ENCODE measurements at places on chromosomes 16 and 17. TPM values are rescaled to one million over a fixed set of nuclear protein-coding genes. Genes with fewer than 3 reads are reported as not detected.
A peak's percentile ranks its signal among the peaks of the same experiment; 100 is the strongest.

TK1 gene
- 2.8 TPM for total RNA-seq

PRR15L gene
- 105 TPM for total RNA-seq

MT1M gene
- total RNA-seq = 42.6 TPM

CD2BP2 gene
- 37.9 TPM for total RNA-seq

KRTAP4-4 gene
- total RNA-seq = not detected

SLFN13 gene
- 9.6 TPM for total RNA-seq

DNA sequence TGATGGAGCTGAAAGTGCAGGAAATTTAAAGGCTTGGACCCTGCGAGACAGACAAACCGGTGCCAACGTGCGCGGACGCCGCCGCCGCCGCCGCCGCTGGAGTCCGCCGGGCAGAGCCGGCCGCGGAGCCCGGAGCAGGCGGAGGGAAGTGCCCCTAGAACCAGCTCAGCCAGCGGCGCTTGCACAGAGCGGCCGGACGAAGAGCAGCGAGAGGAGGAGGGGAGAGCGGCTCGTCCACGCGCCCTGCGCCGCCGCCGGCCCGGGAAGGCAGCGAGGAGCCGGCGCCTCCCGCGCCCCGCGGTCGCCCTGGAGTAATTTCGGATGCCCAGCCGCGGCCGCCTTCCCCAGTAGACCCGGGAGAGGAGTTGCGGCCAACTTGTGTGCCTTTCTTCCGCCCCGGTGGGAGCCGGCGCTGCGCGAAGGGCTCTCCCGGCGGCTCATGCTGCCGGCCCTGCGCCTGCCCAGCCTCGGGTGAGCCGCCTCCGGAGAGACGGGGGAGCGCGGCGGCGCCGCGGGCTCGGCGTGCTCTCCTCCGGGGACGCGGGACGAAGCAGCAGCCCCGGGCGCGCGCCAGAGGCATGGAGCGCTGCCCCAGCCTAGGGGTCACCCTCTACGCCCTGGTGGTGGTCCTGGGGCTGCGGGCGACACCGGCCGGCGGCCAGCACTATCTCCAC lies at the start of gene NOG:
Gene NOG, plus strand, starts transcription at position 54 of the 674 bp plus-strand sequence. Its CDS starts 525 bp downstream, at position 579.
- no peaks in the 10 kb centered on the region for H3K27me3 ChIP-seq
- H3K27ac ChIP-seq = no peak within 1 kb of the TSS
- H3K4me3 ChIP-seq = peak within 1 kb of the TSS; percentile 56
- no peaks in the 10 kb centered on the region for H3K36me3 ChIP-seq

- H3K4me3 ChIP-seq = no peak overlapping the region
- no peaks in the 10 kb centered on the region for H3K4me1 ChIP-seq
- peaks cover 34% of the 10 kb centered on the region for H3K36me3 ChIP-seq
- no peak for DNase-seq
- H3K27ac ChIP-seq = no peak overlapping the region
Observed at GRCh38 chr16:88004391-88004790, 53.2 kb downstream of the BANP start.

- H3K36me3 ChIP-seq = no peaks in the 10 kb centered on the region
- no peak for DNase-seq
- peaks cover 9% of the 10 kb centered on the region for H3K4me1 ChIP-seq
- no peak overlapping the region for H3K27ac ChIP-seq
- H3K27me3 ChIP-seq = no peaks in the 10 kb centered on the region
- no peak overlapping the region for H3K4me3 ChIP-seq
Observed at GRCh38 chr16:58096249-58096648, 32.9 kb downstream of the CFAP20 start.

DNA sequence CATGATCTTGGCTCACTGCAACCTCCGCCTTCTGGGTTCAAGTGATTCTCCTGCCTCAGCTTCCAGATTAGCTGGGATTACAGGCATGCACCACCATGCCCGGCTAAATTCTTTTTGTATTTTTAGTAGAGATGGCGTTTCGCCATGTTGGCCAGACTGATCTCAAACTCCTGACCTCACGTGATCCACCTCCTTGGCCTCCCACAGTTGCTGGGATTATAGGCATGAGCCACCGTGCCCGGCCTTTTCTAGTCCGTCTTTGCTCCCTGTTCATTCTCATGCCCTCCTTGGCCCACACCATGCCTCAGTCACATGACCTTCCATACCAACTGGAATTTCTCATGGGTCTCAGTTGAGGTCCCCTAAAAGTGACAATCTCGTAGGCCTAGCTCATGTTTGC lies 86.9 kb downstream of the SNX29 start:
- H3K36me3 ChIP-seq = peaks cover 4% of the 10 kb centered on the region
- DNase-seq = no peak
- H3K27ac ChIP-seq = peak overlapping the region; percentile 48
- H3K4me1 ChIP-seq = peaks cover 20% of the 10 kb centered on the region

GRCh38 chr16:1451702-1452392 lies 7.5 kb upstream of the CCDC154 start:
- H3K4me1 ChIP-seq = no peaks in the 10 kb centered on the region
- H3K27ac ChIP-seq = no peak overlapping the region
- no peaks in the 10 kb centered on the region for H3K27me3 ChIP-seq
- no peak for DNase-seq

GRCh38 chr17:57626520-57627210 lies 118.4 kb downstream of the CCDC182 start:
- no peaks in the 10 kb centered on the region for H3K27me3 ChIP-seq
- no peaks in the 10 kb centered on the region for H3K36me3 ChIP-seq
- no peak overlapping the region for H3K27ac ChIP-seq
- no peak for DNase-seq

DNA sequence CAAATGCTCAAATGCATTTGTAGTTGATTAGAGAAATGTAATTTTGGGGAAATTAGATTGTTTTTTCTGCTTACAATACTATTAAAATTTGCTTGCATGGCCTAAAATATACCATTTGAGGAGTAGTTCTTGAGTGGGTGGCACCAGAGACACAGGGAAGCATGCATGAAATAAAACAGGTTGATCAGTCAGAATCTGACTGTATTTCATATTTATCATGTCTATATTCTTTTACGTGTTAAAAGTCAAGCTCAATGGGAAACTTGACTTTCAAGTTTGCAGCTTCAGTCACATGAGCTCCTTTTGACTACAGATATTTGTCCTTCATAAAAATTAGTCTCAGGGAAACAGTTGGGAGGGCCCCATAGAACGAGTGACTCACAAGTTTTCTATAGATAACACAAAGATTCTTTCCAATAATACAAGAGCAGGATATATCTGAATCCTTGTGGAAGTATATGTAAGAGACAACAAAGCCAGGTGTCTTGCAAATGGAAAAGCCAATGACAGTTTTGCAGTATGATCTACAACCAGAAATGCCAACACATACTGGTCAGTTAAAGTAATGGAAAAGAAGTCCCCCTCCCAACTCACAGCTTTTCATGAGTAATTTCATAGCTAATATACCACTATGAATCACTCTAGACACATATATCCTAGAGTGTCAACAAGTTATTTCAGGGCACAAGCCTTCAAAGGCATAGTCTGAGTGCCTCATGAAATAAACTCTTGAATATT lies 42.2 kb upstream of the CORO6 start:
- peak overlapping the region; percentile 13 for H3K27ac ChIP-seq
- H3K36me3 ChIP-seq = peaks cover 46% of the 10 kb centered on the region
- H3K4me1 ChIP-seq = peaks cover 9% of the 10 kb centered on the region
- no peak overlapping the region for H3K4me3 ChIP-seq
- H3K27me3 ChIP-seq = no peaks in the 10 kb centered on the region
- DNase-seq = no peak

DNA sequence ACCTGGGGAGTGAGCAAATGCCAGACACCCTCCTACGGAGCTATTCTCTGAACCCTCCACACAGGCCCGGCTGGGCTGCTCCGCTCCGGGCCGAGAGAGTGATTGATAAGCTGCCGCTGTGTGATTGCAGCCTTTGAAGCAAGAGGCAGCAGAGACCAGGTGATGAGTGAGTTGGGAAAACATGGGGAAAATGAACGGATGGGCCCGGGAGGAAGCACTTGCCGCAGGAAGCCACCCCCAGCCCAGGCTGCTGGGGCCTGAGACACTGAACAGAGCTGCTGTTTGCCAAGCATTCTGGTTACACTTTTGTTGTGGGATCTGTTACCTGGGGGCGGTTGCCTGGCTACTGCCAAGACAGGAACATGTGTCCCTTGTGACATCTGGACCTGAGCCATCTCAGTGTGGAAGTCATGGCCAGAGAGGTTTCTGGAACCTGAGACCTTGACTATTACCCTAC lies 46.4 kb upstream of the KLHDC4 start:
- no peaks in the 10 kb centered on the region for H3K36me3 ChIP-seq
- no peak overlapping the region for H3K4me3 ChIP-seq
- peaks cover 2% of the 10 kb centered on the region for H3K4me1 ChIP-seq
- no peak for DNase-seq
- no peaks in the 10 kb centered on the region for H3K27me3 ChIP-seq

GRCh38 chr17:19264681-19265080 lies 27.5 kb downstream of the EPN2 start:
- H3K4me3 ChIP-seq = no peak overlapping the region
- H3K27me3 ChIP-seq = no peaks in the 10 kb centered on the region
- peak overlapping the region; percentile 78 for H3K27ac ChIP-seq
- H3K4me1 ChIP-seq = peaks cover 89% of the 10 kb centered on the region
- no peak for DNase-seq
- H3K36me3 ChIP-seq = no peaks in the 10 kb centered on the region

GRCh38 chr17:62648251-62648955 lies 20.9 kb downstream of the MRC2 start:
- no peaks in the 10 kb centered on the region for H3K27me3 ChIP-seq
- no peaks in the 10 kb centered on the region for H3K36me3 ChIP-seq
- peak overlapping the region; percentile 53 for H3K27ac ChIP-seq
- H3K4me1 ChIP-seq = peaks cover 32% of the 10 kb centered on the region
- H3K4me3 ChIP-seq = no peak overlapping the region

- H3K27ac ChIP-seq = no peak overlapping the region
- H3K4me3 ChIP-seq = no peak overlapping the region
- H3K36me3 ChIP-seq = no peaks in the 10 kb centered on the region
- no peak for DNase-seq
- H3K27me3 ChIP-seq = no peaks in the 10 kb centered on the region
Observed at GRCh38 chr16:46717692-46718091, 28.2 kb downstream of the ORC6 start.

- peak overlapping the region; percentile 60 for H3K4me3 ChIP-seq
- H3K4me1 ChIP-seq = peaks cover 61% of the 10 kb centered on the region
- peaks cover 30% of the 10 kb centered on the region for H3K36me3 ChIP-seq
- H3K27ac ChIP-seq = peak overlapping the region; percentile 87
- DNase-seq = peak; percentile 88
Observed at GRCh38 chr17:28716740-28717577, 709 bp downstream of the RAB34 start.

DNA sequence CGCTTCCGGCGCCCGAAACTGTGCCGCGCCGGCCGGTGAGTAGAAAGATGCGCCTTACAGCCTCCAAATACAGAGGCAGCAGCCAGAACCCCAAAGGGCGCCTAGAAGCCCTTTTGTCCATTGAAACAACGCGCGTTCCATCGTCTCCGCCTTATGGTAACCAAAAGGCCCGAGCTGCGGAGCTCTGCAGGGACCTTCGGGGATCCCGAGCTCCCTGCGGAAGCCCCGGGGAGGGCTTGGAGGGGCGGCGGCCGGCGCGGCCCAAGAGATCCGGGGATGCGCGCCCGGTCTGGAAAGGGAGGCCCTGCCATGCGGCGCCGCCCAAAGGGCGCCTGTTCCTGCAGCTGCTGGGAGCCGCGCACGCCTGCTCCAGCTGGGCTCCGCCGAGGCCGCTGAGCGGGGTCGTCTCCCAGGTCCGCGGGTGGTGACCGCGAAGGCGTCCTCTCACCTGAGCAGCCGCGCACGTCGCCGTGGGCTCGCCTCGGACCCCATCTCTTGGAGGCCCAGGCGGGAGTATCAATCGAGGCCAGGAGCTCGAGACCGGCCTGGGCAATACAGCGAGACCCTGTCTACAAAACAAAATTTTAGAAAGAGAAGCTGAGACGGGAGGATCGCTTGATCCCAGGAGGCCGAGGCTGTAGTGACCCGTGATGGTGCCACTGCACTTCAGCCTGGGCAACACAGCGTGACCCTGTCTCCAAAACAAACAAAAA lies 742 bp upstream of the FBXO31 start:
- peak; percentile 38 for DNase-seq
- H3K4me1 ChIP-seq = peaks cover 48% of the 10 kb centered on the region

DNA sequence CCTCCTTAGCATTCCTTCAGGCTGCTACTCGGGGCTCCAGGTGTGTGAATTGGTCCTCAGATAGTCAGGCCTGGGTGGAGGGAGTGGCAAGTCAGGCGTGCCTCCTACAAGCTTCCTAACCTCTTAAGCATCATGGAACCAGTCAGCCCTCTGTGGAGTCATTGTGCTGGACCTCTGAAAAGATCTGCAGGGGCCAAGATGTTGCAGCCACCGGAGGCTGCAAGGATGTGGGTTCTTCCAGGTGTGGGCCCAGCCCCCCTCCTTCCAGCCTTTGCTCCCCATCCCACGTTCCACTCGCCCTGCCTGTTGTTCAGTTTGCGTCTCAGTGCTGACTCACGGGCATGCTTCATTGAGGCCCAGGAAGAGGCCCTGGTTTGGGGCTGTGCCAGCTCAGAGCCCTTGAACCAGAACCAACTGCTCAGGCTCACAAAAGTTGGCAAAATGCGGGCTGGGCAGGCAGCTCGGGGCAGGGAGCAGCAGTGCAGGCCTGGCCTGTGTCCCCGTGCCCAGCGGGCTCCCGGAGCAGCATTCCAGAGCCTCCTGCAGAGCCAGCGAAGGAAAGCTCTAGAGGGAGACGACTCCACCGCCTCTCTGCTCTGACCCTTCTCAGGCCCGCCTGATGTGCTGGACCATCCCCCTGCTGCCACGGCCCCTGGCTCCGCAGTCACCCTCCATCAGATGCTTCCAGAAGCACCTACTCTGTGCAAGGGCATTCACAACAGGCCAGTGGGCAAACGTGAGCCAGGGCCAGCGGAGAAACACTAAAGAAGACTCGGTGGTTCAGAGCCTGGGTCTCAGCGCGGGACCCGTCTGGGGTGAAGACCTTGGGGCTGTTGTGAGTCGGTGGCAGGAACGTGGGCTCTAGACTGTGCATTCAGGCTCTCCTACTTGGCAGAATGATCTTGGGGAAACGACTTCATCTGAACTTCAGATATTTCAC lies 7.5 kb downstream of the LDHD start:
- no peaks in the 10 kb centered on the region for H3K27me3 ChIP-seq
- DNase-seq = peak; percentile 84
- no peak overlapping the region for H3K4me3 ChIP-seq
- H3K4me1 ChIP-seq = peaks cover 92% of the 10 kb centered on the region
- H3K27ac ChIP-seq = peak overlapping the region; percentile 57
- no peaks in the 10 kb centered on the region for H3K36me3 ChIP-seq

- DNase-seq = no peak
- no peak overlapping the region for H3K4me3 ChIP-seq
- H3K36me3 ChIP-seq = no peaks in the 10 kb centered on the region
- H3K27me3 ChIP-seq = no peaks in the 10 kb centered on the region
- H3K4me1 ChIP-seq = no peaks in the 10 kb centered on the region
Observed at GRCh38 chr16:24085666-24086065, 170.5 kb upstream of the CACNG3 start.

- H3K4me1 ChIP-seq = peaks cover 22% of the 10 kb centered on the region
- H3K27ac ChIP-seq = peak overlapping the region; percentile 90
- H3K27me3 ChIP-seq = no peaks in the 10 kb centered on the region
Observed at GRCh38 chr17:83109793-83110645, 30.6 kb downstream of the METRNL start.

Data from upper lobe of left lung (tissue), 6 donors.